ENCODE measurements at places on chromosomes 5 and 9. TPM values are rescaled to one million over a fixed set of nuclear protein-coding genes. Genes with fewer than 3 reads are reported as not detected.

PCSK1 gene
- 0.45 TPM for total RNA-seq

SLC27A4 gene
- total RNA-seq = 23.5 TPM

SPINK7 gene
- total RNA-seq = not detected

ADAMTSL1 gene
- total RNA-seq = 179 TPM

ELAVL2 gene
- 0.81 TPM for total RNA-seq

ACOT12 gene
- not detected for total RNA-seq
